ENCODE measurements at places on chromosomes 1 and 21.

DNA sequence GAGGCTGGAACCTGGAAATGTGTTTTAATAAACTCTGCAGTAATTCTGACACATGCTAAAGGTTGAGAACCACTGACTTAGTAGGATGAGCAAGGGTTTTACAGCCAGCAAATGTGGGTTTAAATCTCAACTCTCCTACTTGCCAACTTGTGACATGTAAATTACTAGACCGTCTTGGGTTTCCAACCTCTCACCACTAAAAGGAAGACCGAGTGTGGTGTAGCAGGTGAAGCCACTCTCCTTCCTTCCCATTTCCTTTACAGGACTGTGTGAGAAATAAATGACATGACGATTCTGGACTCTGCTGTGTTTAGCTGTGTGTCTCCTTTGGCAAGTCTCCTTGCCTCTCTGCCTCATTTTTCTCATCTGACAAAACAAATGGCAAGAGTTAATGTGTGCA lies 49.5 kb upstream of the DNAJC6 start:
- no peak for DNase-seq

DNA sequence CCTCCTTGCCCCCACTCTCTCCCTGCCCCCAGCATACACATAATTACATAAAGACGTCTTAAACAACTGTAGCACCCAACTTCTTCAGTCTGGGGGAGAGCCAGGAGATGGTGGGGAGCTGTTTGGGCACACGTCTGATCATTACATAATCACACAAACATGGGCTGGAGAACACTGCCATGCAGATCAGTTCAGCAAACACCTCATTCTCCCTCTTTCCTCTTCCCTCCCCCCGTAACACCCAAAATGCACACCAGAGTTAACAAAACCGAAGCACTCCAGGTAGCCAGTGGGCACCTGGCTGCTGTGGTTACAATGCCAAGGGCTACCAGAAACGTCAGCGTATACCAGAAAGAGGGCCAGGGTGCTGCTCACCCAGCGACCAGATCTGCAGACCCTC lies 1.6 kb downstream of the HIVEP3 start:
- DNase-seq: no peak

GRCh38 chr1:100134872-100135271 lies 1.9 kb downstream of the TRMT13 start:
- peak; percentile 34 for DNase-seq

- DNase-seq: no peak
Observed at GRCh38 chr1:221327954-221328353, 413.9 kb downstream of the DUSP10 start.

GRCh38 chr21:44803651-44804050 lies 2.0 kb upstream of the UBE2G2 start:
- DNase-seq: peak; percentile 59

- peak; percentile 21 for DNase-seq
Observed at GRCh38 chr1:175075572-175076568, 8.2 kb downstream of the TNN start.

GRCh38 chr1:198253259-198253658 lies 96.5 kb downstream of the NEK7 start:
- no peak for DNase-seq
